ENCODE measurements at places on chromosomes 5 and 9.

DNA sequence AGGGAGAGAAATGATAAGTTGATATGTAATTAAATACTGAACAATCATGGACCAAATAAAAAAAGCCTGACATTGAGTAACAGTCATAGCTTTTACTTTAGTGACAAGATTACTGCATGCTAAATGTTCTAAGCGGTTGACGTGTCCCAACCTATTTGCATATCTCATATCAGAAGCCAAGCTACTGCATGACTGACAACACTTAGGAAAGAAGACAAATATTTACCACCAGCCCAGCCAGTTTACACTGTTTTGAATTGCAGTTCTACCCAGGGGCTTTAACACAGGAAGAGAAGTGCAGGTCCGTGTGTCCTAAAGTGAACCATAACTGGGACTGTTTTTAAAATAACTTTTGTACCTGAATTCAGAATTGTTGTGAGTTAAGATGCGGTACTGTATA lies 219.9 kb downstream of the PRDM9 start:
- no peak for DNase-seq

DNA sequence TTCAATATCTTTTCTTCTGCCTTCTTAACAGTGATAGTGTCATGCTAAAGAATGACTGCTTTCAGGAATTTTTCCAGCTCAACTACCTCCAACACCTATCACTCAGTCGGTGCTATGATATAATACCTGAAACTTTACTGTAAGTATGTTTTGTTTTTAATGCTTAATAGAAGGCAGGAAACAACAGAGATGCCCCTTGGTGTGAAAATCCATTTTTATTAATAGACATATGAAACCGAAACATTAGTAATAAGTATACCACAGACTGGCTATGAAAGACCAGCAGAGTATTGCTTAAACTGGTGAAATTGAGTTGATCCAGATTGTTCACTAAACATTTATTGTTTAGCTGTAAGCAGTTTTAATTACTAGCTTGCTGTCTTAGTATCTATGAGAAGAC lies 25.2 kb downstream of the SKP2 start:
- DNase-seq: no peak

- peak; percentile 88 for DNase-seq
Measured at GRCh38 chr5:172932313-172933017, 26.8 kb upstream of the RPL26L1 start.

- no peak for DNase-seq
Measured at GRCh38 chr9:17476401-17476800, 102.5 kb upstream of the SH3GL2 start.

DNA sequence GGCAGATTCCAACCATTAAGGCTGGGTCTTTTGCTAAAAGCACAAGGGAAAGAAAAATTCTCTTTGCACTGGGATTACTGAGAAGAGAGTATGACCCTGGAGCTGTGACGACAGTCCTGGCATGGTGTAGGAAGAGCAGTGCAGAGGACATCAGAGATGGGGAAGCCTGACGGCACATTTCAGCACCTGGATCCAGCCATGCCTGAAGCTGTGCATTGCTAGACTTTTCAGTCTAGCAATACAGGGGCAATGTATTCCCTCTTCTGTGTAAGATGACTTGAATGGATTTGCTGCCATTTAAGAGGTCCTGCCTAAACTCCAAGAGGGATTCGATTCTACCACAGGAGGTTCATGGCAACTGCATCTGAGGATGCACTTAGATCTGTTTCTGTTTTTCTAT lies 12.3 kb upstream of the MRNIP start:
- DNase-seq: no peak

GRCh38 chr9:135590486-135591079 lies 29.0 kb downstream of the PAEP start:
- DNase-seq: no peak

- DNase-seq: no peak
Measured at GRCh38 chr9:122394265-122395125, 23.7 kb downstream of the PTGS1 start.

- no peak for DNase-seq
Measured at GRCh38 chr5:14743601-14744295, 79.2 kb downstream of the OTULIN start.

DNA sequence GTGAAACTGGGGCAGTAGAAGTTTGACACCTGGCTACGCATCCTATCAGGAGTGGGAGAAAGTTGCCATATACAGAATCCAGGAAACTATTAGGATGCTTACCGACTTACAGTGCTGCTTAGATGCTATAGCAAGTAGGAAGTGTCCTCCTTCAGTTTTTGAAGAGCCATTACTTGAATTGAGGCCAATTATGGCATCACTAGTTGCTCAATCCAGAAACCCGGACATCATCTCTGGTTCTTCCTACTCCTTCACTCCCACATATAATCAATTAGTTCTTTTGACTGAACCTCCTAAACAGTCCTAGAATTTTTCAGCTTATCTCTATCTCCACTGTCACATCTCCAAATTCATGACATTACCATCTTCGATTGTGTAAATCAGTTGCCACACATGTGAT lies 41.8 kb upstream of the UGCG start:
- DNase-seq: no peak

DNA sequence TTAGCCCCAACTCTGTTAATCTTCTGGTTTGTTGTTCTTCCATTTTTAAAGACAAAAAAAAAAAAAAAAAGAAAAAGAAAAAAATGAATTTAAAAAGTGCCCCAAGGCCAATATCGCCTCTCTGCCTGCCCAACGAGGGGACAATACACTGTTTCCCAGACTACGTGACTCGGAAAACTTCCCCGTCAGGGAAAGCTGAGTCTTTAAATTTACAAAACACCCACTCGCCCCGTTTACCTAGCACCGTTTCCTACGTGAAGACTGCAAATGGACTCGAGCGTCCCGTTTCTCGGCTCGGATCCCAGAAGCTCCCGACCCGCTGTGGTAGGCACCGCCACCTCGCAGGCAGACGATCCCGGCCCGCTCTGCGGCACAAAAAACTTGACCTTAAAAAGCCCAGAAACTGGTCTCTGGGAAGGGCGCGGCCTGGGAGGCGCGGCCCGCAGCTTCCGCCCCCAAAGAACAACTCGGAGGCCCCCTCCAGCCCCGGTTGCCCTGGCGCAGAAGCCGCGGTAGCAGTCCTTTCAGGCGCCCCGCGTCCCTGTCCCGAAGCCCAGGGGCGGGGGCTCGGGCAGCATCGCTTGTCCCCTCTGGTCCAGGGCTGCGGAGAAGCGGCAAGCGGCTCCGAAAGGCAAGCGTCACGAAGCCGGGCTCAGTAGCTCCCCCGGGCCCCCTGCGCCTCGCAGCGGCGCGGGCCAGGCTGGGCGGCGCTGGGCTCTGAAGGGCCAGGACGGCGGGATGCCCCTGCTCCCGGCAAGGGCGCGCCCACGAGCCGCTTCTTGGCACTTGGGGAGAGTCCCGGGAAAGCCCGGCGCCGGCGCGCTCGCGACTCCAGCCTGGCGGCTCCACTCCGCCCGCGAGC lies at the start of gene GCNT4:
GCNT4 (minus strand) TSS at position 367 of the 862 bp plus-strand sequence. CDS start 22,521 bp downstream, outside the sequence.
- DNase-seq: peak; percentile 80

- DNase-seq: no peak
Measured at GRCh38 chr9:116812231-116813030, 125.3 kb downstream of the TRIM32 start.

DNA sequence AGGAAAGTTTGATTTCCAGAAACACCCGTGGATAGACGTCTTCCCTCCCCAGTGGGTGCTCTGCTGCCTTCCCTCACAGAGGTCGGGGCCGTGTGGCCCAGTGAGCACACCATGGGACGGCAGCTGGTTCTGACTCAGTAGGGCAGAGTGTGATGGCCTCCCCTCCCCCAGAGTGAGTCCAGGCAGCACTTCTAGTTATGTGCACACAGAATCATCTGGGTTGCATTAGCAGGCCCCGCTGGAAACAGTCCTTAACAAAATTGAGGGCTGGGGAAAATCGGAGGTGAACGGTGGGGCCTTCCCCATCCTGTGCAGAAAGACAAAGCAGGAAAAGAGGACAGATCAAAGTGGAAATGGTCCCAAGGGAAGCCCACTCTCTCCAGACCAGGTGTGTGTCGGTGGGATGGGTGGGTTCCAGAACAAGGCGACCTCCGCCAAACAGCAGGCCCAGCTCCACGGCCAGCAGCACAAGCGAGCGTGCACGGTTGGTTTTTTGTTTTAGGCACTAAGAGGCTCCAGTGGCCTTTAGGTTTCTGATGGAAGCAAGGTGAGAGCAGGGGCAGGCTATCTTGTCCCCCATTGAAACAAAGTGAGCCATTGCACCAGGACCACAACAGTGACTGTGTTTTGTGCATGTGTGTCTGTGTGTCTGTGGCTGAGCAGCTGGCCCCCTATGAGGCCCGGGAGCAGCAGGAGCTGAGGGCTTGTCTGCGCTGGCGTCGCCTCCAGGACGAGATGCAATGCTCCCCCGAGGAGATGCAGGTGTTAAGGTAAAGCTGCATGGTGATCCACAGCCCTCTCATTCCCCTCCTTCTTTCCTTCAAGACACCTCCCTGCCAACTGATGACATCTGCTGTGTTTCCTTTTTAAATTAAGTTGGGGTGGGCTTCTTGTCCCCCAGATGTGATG lies 201.5 kb downstream of the AOPEP start:
- no peak for DNase-seq
